Right lobe of liver (tissue), 6 donors: ENCODE measurements at places on chromosomes 4 and X. TPM values are rescaled to one million over a fixed set of nuclear protein-coding genes. Genes with fewer than 3 reads are reported as not detected.

DNA sequence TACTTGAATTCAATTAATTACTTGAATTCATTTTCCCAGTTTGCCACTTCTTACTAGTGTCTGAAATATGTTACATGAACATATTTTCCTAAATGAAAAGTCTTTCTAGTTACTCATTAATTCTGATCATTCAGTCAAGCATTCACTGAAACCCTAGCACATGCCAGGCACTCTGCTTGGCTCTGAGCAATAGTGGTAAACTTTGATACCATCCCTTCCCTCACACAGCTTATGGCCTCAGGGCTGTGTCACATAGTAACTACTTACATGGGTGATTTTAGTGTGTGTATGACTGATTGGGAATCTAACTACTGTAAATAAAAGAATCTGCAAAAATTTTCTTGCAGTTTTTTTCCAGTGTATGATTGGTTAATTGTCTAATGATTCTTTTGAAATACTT, 32.7 kb downstream of the METAP1 start:
- no peak for DNase-seq

GRCh38 chrX:100830143-100830542, 10.0 kb downstream of the CSTF2 start:
- no peak for DNase-seq

- no peak for DNase-seq
These were observed 240.4 kb upstream of the BMP3 start for GRCh38 chr4:80790152-80790551.

- no peak for DNase-seq
These were observed 215.8 kb upstream of the PPP3CA start for GRCh38 chr4:101563126-101563525.

DNA sequence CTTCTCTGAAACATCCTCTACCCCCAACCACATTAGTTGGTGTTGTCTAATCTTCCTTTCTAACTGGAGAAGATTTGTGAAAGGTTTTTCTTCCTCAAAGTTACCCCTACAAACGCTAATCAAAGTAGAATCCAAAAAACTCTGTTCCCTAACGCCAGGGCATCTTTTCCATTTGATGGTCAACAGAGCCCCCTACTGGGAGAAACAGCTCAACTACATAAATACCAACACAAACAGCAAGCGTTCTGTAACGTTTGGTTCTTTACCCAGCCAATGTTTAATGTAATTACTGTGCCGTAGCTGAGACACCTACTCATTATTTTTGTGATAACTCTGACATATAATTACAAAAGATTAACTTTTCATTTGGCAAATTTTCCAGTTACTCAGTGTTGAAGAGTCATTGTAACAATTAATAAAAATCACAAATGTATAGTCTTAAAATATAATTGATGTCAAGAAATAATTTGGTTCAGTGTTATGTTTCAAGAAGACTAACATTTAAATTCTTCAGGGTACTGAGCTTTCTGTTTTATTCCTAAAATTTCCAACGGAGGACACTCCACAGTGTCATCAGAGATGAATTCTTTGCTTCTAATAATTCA, 94.9 kb upstream of the TBC1D9 start:
- DNase-seq: no peak

Gene LRCH2
- total RNA-seq: 0.16 TPM

DNA sequence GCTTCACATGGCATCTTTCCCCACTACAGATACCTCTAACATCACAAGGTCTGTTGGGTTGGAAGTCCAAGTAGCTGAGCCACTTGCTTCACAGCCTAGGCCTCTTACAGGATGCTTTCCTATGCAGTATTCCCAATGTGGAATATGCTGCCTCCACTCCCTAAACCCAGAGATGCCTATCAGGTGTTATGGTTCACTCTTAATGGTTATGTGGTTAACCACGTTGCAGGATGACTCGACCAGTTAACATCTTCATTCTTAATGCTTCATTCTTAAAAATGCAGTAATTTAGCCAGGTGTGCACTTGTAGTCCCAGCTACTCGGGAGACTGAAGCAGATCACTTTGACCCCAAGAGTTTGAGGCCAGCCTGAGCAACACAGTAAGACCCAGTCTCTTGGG, 24.2 kb downstream of the HAUS3 start:
- no peak for DNase-seq

GRCh38 chrX:40199704-40200103, 101.9 kb upstream of the BCOR start:
- no peak for DNase-seq

- DNase-seq: no peak
These were observed 138.3 kb upstream of the PUDP start for GRCh38 chrX:7286168-7286837.

Gene LRIT3
- total RNA-seq: 0.09 TPM
